SK-N-SH (cell line): ENCODE measurements at places on chromosomes 3 and 15. TPM values are rescaled to one million over a fixed set of nuclear protein-coding genes. Genes with fewer than 3 reads are reported as not detected.

ATOSA gene
- polyA plus RNA-seq: 7.4 and 10.9 TPM in 2 replicates

CPB1 gene
- 0.26 TPM in 1 of 2 replicates, not detected in the other for polyA plus RNA-seq

SLC6A1 gene
- polyA plus RNA-seq: not detected in 2 replicates

GRCh38 chr3:141246958-141247301 lies 15.3 kb downstream of the PXYLP1 start:
- DNase-seq: no peak

- no peak for DNase-seq
Measured at GRCh38 chr15:79083154-79083553, 7.4 kb downstream of the RASGRF1 start.

GRCh38 chr15:80591938-80592825 lies 102.9 kb upstream of the ABHD17C start:
- DNase-seq: no peak

- no peak for DNase-seq
Measured at GRCh38 chr3:105649480-105649879, 219.3 kb downstream of the CBLB start.

GRCh38 chr15:89631902-89632264 lies 23.4 kb downstream of the KIF7 start:
- peak; percentile 34 for DNase-seq

DNA sequence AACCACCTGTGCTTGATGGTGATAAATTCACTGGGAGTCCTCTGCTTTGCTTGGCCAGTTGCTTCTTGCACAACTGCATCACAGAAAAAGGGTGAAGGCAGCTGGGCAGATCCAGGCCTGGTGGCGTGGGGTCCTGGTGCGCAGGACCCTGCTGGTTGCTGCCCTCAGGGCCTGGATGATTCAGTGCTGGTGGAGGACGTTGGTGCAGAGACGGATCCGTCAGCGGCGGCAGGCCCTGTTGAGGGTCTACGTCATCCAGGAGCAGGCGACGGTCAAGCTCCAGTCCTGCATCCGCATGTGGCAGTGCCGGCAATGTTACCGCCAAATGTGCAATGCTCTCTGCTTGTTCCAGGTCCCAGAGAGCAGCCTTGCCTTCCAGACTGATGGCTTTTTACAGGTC lies 31.1 kb upstream of the IQCF2 start:
- DNase-seq: no peak

DNA sequence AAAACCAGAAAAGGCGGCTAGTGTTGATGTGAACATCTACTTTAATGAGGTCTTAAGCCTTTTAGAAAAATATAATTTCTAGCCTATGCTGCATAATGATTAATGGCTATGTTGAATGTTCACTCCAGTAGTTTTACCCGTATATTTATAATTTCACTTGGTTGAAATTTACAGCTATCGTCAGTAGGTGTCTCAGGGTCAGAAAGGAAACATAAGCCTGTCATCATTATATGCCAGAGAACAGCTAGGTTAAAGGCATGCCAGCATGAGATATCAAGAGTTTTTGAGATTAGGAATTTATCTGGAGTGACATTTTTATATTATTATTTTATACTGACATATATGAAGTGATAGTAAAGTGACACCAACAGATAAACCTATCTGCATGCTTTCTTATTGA lies 904.1 kb downstream of the OTOL1 start:
- DNase-seq: no peak

DNA sequence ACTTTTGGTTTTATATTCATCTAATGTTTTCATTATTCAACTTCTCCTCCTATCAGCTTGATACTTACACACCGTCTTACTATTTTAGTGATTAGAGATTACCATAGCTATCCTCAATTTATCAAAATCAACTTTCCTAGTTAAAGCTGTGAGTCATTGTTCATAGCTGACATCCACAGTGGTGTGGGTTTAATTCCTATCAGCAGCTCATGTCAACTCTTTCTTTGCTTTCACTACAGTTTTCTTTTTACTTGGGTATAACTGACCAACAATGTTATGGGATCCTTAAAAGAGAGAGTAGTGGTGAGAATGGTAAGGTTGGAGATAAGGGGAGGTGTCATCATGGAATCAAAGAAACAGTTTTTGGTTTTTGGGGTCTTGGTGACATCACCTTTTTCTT lies 112.7 kb downstream of the NFKBIZ start:
- no peak for DNase-seq

GRCh38 chr15:55659481-55659880 lies 71.3 kb upstream of the PYGO1 start:
- no peak for DNase-seq

GRCh38 chr3:124168271-124168670 lies 176.3 kb upstream of the ROPN1 start:
- DNase-seq: no peak

GRCh38 chr3:27368831-27369607 lies at the start of gene NEK10:
Gene NEK10, minus strand, starts transcription at chr3:27369383. Its CDS starts 16,501 bp downstream, at chr3:27352882.
- peak; percentile 94 for DNase-seq
